ENCODE measurements at places on chromosomes 11 and 22.

DNA sequence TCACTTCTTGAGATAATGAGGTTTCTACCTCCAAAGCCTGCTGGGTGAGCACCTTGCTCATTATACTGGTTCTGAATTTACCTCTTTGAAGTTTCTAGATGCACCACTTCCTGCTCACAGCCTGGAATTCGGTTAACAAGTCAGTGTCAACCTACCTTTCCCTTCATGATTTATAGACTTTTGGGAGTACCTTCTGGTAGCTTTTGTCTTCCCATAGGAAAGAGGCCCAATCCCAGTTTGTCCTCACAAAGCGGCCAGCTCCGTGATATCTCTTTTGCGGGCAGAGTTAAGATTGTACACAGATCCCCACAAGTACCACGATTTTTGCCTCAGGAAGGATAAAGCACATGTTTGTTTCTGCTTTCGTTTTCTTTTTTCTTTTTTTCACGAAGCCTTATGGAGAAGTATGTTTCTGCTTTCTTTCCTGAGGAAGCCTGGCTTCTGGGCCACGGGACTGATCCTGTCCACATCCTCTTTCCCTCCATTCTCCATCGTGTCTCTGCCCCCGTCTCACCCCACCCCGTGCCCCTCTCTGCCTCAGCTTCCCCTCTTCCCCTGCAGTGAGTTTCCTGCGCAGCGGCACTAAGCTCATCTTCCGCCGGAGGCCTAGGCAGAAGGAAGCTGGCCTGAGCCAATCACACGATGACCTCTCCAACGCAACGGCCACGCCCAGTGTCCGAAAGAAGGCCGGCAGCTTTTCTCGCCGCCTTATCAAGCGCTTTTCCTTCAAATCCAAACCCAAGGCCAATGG lies 5.7 kb upstream of the HINFP start:
- DNase-seq: no peak

- DNase-seq: no peak
These were observed 39.4 kb downstream of the GLYATL2 start for GRCh38 chr11:58805065-58805464.

DNA sequence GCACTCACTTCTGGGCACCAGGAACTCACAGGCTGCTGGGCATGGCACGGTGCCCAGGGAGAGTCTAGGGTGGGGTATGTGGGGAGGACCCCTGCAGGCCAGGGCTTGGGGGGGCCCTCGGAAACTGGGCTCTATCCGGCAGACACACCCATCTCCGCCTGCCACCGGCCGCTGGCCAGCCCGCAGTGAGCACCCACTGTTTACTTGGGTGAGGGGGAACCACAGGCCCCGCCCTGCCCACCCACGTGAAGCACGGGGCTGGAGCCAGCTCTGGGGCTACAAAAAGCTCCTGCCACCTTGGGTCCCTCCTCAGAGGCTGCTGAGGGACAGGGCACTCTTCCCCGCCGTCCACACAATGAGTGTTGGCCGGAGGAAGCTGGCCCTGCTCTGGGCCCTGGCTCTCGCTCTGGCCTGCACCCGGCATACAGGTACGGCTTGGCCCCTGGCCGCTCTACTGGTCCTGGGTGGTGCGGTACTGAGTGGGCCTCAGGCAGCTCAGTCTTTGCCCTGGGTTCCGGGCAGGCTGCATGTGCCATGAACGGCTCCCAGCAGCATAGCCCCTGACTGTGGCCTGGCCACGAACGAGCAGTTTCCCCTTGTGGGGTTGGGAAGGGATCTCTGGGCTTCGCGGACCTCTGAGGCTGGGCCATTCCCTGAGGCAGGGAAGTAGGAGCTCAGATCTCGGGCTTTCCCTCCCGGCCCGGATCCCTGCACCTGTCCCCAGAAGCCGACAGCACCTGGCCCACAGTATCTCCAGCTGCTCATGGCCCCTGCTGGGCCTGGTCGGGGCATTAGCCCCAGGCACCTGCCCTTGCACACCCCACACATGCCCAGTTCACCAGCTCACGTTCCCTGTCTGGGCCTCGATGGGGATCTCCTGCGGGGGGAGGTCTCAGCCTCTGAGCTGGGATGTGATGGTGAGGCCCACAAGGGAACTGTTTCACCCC lies at the start of gene MUC5AC:
MUC5AC (plus strand) TSS at position 309 of the 947 bp plus-strand sequence; CDS start at position 356, 47 bp downstream.
- DNase-seq: no peak

DNA sequence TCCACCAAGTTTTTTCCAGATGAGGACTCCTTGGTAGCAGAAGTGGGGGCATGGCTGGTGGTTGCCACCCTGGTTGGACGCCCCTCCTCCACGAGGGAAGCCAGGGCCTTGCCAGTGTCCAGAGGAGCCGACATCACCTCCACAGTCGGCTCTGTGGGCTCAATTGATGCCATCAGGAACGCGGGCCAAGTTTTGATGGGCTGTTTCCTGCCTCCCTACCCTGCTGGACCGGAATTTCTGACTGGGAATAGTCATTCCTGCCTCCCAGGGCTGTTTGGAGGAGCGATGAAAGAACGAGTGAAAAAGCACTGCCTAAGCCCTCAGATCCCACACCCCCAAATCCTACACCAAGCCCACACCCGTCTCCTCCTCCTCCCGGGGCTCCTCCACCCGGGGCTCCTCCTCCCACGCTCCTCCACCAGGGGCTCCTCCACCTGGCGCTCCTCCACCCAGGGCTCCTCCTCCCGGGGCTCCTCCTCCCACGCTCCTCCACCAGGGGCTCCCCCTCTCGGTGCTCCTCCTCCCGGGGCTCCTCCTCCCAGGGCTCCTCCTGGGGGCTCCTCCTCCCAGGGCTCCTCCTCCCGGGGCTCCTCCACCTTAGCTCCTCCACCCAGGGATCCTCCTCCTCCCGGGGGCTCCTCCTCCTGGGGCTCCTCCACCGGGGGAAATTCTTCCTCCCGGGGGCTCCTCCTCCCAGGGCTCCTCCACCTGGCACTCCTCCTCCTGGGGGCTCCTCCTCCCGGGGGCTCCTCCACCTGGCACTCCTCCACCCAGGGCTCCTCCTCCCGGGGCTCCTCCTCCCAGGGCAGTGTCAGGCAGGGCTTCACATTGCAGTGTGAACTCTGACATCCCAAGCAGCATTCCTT lies 10.0 kb upstream of the PRR5 start:
- no peak for DNase-seq

Data from activated T-helper 1 cell treated with anti-CD3 and anti-CD28 coated beads, Interleukin-12 subunit alpha, Interleukin-12 subunit beta, Interleukin-2, Interleukin-4 antibody, amounts not matched to agents 30 ng/mL and 10 ng/mL and 1 ng/mL, durations not matched to agents 14 hours and 24 hours and 36 hours (primary cell).